HT-29 (cell line): ENCODE measurements at places on chromosomes 11 and 22.
A peak's percentile ranks its signal among the peaks of the same experiment; 100 is the strongest.

DNA sequence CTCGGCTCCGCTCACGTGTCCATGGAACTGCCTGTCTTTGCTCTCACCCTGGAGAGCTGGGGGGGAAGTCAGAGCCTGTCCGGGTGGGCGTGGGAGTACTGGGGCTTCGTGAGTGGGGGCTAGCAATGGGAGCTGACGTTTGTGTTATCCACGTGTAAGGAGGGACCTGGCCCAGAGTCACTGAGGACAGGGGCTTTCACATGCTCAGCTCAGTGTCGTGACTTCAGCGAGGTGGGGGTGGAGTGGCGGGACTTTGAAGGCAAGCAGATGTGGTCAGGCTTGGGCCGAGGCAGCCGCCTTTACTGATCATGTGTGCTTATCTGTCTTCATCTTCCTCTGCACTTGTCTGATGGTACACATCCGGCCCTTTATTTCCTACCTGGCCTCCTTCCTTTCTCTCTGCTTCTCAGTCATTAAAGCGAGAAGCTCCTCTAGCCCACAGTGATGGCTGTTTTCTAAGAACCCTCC lies 113.1 kb upstream of the NNMT start:
- DNase-seq = no peak

DNA sequence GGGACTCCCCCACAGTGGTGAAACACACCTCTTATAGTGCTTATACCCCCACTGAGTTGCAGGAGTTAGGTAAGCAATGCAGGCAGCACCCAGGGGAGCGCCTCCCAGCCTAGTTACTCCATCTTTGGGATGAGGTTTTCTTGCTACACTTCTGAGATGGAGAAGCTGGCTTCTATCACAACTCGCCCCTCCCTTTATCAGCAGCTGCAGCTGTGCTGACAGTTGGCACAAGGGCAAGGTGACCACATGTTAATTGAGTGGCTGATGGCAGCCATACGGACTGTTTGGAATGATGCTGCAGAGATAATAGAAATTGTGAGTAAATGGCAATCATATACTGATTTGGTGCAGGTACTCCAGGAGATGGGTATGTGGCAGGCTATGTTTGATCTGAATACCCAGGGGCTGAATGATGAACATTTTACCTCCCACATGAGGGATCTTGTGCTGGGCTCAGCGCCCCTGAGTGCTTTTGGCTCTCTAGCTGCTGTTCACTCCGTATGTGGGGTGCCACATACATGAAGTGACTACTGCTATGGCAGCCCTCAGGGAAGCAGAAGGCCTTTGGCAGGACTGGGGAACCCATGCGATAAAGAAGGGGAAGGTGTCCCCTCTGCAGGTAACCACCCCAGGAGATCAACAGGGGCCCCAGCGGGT lies 29.2 kb upstream of the KCNA4 start:
- no peak for DNase-seq

DNA sequence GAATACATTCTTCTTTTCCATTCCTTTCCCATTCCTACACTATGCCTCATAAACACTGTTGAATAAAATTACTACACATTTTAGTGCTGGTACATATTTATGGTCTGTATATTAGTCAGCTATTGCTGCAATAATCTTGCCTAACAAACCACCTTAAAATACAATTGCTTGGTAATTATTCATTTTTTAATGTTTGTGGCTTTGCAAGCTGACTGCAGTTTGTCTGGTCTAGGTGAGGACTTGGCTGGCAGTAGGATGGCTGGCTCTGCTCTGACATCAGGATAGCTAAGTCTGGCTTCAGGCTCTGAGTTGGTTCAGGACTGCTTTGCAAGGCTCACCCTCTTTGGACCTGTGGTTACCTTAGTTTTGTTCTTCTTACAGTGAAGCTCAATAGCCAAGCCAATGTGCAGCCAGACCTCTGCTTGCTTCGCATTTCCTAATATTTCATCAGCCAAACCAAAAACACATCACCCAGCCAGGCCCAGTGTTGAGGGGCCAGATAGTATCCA lies 913.4 kb upstream of the RAG2 start:
- DNase-seq = no peak

DNA sequence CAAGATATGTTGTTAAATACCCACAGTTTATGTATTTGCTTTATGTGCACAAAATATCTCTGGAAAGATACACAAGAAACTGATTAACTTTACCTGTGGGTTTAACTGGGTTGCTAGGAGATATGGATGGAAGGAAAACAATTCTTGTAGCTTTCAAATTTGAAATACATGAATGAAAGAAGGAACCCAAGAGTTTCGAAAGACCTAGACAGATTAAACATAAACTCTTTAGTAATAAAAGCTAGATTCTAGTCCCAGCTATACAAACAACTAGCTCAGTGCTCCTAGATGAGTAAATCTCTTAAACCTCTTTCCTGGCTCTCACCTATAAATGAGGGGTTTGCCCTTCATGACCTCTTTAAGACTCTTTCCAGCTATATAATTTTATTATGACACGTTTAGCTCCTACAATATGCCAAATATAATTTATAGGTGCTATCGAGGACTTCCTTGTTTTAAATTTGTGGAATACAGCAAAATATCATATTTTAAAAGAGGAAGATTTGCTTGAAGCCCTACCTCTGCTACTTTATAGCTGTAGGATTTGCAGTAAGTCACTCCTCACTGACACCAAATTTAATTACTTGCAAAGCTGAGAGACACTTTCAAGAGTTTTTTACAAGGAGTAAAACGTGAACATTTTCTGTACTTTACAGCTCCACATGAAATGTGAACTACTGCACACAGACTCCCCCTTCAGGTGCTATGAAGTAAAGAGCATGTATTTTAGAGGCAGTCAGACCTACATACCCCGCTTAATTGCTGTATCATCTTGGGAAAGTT lies 50.7 kb downstream of the RRAS2 start:
- DNase-seq = peak; percentile 62

GRCh38 chr11:72225411-72225951 lies 914 bp downstream of the INPPL1 start:
- peak; percentile 26 for DNase-seq

- DNase-seq = no peak
Measured at GRCh38 chr11:128701086-128701485, 7.2 kb downstream of the FLI1 start.

DNA sequence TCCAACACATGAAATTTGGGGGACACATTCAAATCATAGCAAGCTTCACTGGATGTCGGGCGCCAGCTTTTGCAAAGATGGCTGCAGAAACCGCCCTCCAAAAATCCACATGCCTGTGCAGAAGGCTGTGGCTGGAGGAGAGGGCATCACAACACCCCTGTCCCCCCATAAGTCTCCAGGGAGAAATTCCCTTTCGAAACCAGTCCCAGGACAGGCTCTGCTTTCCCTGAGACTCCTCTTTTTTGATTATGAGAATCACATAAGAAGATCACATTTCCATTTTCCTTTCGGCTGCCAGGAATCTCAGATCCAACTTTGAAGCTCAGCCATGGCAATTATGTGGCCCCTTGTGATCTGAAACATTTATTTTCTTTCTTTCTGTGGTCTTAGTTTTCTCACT lies 9.7 kb downstream of the LIF start:
- no peak for DNase-seq

GRCh38 chr11:69516526-69516925 lies 35.1 kb downstream of the LINC01488 start:
- no peak for DNase-seq

DNA sequence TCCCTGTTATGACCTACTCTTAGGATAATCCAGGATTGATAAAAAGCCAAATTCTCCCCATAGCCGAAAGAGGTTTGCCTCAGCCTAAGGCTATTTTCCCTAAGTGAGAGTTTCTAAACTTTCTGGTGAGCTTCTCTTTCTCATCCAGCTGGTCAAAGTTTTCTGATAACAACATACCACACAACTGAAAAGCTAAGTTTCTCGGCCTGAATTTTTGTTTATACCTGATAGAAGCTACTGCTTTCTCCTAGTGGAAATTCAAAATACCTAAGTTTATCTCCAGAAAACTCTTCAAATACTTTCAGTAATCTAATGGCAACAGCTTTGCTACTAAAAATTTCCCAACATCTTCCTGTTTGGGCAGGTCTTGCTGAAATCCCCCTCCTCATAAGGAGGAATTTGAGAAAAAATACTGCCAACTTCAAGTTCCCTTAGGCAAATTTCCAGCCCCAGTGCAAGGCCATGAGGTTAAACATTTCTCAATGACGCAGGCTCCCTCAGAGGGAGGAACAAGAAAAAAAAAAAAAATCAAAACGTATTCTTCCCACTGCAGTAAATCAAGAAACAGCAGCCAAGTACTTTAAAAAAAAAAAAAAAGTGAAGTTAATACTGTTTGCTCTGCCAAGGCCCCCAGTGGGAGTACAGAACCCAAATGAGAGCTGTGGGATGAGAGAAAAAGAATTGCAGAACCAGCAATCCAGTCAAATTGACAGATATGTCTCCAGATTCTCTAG lies 127.0 kb downstream of the MRTFA start:
- no peak for DNase-seq

GRCh38 chr11:3217818-3218482 lies 663 bp downstream of the MRGPRG start:
- no peak for DNase-seq

DNA sequence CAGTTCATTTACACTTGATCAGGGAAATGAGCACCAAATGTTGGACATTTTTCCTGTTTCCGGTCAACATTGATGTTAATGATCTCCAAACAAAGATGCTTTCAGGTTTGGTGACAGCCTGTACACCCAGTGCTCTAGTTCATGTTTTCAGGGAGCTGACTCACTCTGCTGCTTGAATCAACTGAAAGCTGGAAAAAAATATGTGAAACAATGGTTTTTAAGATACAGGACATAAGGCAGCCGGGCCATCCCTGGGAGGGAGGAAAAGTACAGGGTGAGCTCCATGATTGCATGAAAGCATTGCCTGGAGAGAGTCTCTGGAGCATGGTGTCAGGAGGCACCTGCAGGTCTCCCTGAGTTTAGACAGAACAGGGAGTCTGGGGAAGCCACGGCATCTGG lies 259.6 kb downstream of the TBC1D22A start:
- no peak for DNase-seq

DNA sequence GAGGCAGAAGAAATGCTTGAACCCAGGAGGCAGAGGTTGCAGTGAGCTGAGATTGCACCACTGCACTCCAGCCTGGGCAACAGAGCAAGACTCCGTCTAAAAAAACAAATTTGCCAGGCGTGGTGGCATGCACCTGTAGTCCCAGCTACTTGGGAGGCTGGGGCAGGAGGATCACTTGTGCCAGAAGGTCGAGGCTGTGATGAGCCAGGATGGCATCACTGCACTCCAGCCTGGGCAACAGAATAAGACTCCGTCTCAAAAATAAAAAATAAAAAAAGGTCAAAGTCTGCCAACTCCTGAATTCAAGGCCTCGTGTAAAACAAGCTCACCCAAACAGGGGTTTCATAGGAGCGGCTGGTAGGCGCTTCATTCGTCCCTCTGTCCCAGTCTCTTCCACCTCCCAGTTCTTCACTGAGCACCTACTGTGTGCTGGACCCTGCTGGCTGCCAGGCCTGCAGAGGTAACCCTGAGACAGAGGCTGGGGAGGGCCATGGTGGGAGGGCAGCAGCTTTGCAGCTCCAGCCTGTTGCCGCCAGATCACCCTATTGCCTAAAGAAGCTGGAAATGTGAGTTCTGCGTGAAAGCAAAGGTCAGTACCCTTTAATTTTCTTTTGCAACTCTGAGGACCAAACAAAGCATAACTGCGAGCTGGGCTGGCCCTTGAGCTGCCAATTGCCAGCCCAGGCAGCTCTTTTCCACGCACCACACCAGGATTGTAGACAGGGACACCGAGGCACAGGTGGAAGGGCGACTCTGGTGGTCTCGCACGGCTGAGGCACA lies 15.3 kb downstream of the RPL3 start:
- DNase-seq = no peak

DNA sequence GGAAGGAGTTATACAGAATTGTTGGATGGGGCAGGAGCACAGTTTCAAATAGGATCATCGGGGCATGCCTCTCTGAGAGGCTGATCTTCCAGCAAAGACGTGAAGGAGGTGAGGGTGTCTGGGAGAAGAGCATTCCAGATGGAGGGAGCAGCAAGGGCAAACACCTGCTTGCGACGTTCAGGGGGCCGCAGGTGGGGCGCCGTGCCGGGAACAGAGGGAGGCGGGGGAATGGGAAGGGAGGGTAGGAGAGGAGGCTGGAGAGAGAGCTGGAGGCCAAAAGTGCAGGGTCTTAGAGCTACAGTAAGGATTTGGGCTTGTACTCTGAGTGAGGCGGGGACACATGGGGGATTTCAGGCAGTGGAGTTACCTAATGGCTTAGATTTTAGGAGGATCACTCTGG lies 13.6 kb downstream of the APOL5 start:
- DNase-seq = no peak

DNA sequence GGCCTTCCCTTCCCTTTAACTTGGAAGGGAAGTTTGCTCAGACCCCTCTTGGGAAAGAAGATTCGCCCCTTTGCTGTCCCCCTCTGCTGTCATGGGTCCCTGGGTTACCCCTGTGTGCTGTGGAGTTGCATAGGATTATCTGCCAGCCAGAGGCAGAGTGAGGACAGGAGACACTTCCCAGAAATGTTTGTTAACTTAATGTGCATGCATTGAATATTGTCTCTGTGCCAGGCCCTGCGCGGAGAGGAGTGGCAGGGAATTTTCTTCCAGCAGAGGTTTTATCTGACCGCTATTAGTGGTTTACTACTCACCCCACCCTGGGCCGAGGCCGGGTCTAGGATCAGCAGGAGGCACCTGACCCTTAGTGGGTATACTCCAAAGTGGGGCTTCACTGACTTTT lies 894.8 kb downstream of the TBC1D22A start:
- DNase-seq = no peak

- DNase-seq = no peak
Measured at GRCh38 chr22:41050883-41051282, 41.5 kb upstream of the EP300 start.

DNA sequence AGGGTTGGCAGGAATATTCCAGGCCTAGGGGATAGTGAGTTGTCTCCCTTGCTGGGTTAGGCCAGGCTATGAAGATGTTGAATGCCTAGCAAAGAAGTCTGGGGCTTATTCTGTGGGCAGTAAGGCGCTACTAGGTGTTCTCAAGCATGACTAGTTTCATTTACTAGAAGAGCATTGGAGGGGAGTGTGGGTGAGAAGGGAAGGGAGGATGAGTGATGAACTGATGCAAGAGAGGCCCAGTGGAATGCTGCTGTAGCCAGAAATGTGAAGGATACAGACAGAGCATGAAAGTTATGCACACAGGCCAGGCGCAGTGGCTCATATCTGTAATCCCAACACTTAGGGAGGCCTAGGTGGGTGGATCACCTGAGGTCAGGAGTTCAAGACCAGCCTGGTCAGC lies 33.5 kb downstream of the POU2F3 start:
- no peak for DNase-seq

GRCh38 chr22:21938906-21939305 lies 13.7 kb downstream of the PPM1F start:
- no peak for DNase-seq

DNA sequence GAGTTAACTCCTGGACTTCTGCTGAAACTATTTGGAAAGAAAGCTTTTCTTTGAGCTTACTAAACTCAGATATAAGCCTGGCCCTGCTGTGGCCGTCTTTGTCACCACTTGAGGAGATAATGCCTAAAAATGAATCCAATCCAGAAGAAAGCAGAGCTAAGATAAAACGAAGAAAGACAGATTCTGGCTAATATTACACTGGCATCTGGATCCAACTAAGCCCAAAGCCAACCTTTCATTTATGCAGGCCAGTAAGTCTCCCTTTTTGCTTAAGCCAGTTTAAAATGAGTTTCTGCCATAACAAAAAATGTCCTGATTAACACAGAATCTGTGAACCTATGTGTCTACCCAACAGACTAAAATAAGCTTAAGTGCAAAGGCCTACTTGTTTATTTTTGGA lies 34.5 kb downstream of the PIK3C2A start:
- DNase-seq = no peak
